Activated T-helper 1 cell treated with anti-CD3 and anti-CD28 coated beads, Interleukin-12 subunit alpha, Interleukin-12 subunit beta, Interleukin-2, Interleukin-4 antibody, amounts not matched to agents 30 ng/mL and 10 ng/mL and 1 ng/mL, durations not matched to agents 14 hours and 24 hours and 36 hours (primary cell): ENCODE measurements at places on chromosomes 7 and 10.
A peak's percentile ranks its signal among the peaks of the same experiment; 100 is the strongest.

DNA sequence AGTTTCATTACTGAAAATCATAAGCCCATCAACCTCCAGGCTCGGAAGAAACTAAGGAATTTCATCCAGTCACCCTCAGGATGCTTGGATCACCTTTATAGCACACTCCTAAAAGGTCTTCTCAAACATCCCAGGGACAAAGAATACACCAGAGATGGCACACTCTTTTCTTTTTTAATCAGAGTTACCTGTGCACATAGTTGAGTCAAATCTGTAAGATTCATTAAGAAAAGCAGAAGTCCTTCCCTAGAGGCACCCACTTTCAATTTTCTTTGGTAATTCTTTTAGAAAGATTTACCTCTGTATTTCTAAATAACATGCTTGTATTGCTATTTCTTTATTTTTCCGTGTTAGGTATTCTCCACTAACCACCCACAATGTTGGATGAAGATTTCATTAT, 50.6 kb upstream of the IL6 start:
- DNase-seq = no peak

GRCh38 chr10:101014966-101015581, 15.5 kb downstream of the LZTS2 start:
- DNase-seq = no peak

- no peak for DNase-seq
Observed at GRCh38 chr7:106367664-106368063, 82.9 kb upstream of the NAMPT start.

DNA sequence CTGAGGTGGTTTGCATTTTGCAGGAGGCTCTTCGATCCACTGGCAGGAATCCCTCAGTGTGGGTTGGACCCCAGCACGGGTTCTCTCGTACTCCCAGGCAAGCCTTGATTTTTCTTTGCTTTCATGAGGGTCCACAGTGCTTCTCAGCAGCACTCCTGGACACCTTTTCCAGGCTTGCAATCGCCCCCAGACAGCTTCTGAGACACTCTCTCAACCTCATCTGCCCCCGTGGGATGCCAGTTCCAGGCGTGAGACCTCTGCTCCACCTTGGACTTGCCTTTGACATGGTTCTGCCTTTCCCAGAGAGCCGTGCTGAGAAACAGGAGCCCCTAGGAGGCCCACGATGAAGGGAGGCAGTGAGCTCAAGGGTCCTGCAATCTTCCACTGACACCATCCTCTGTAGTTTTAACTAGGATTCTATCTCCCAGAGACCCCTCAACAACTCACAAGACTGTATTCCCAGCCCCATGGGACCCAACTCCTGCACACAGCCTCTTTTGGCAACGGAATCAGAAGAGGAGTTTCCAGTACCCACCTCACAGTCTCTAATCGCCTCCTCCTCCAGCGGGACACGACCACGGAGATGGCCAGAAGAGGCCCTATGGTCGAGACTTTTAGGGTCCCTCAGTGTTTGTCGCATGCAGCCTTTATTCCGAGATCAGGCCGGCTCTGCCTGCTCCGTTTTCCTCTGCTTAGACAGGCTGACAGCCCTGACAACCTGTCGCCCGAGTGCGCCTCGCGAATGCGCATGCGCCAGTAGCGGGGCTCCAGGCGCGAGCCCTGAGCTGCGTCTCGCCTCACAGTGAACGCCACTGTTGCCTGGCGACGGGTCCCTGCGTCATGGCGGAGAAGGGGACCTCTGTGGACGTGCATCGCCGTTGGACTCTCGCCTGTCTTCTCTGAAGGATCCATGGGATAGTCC, 26.0 kb upstream of the ZNF273 start:
- DNase-seq = peak; percentile 31

DNA sequence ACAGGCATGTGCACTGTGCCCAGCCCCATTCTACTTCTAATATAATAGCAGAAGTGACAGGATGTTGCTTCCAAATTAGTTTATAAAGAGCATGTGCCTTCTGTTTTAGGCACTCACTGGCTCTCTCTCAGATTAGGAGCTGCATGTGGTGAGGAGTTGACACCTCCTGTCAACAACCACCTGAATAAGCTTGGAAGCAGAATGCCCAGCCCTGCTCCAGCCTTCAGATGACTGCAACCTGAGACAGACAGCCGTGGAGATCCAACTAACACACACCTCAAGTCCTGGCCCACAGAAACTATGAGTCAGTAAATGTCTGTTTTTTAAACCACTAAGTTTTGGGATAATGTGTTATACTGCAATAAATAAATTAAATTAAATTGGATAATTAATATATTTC, 54.5 kb downstream of the PARD3 start:
- no peak for DNase-seq

DNA sequence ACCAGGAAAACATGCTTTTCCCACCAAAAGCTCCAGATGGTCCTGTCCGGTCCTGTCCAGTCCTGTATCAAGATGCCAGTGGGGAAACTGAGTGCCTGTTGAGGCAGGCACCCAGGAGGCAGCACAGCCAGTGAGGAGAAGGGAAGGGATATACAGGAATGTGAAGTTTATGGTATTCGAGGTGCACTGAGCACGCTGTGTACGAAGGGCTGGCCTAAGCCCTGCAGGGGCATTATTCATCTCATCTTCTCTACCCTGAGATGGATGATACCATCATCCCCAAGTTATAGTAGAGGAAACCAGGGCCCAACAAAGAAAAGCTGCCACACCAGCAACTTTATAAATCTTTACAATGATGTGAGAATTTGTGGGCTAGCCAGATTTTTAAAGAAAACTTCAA, 23.4 kb upstream of the FXYD4 start:
- no peak for DNase-seq

DNA sequence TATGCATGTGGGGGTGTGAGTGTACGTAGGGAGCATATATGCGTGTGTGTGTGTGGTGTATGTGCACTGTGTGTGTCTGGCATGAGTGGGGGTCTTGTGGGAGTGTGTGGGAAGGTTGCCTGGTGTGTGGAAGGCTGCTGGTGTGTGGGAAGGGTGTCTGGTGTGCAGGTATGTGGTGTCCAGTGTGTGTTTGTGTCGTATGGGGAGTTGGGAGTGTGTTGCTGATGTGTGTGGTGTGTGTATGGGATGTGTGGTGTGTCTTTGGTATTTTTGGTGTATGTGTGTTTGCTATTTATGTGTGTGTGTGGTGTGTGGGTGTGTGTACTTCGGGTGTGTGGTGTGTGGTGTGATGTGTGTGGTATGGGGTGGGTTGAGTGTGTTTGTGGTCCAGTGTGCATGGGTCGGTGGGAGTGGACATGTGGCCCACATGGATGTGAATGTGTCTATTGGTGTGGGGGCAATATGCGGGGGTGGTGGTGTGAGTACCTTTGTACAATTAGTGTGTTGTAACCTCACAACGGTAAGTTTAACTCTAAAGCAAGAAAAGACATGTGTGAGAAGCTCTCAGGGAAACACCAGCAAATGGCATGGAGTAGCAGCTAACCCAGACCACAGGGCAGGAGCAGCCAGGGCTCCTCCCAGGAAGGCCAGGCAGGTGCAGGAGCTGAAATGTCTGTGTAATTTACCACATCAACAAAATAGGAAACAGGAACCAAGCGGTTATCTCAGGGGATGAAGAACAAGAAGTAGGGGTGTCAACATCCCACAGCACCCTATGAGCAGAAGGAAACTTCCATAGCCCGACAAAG, 11.9 kb downstream of the ANTXRL start:
- DNase-seq = no peak
